G401 (cell line): ENCODE measurements at places on chromosomes 2 and 18. TPM values are rescaled to one million over a fixed set of nuclear protein-coding genes. Genes with fewer than 3 reads are reported as not detected.

The SEMA4F gene
- 8.9 and 13.9 TPM in 2 replicates for total RNA-seq

DNA sequence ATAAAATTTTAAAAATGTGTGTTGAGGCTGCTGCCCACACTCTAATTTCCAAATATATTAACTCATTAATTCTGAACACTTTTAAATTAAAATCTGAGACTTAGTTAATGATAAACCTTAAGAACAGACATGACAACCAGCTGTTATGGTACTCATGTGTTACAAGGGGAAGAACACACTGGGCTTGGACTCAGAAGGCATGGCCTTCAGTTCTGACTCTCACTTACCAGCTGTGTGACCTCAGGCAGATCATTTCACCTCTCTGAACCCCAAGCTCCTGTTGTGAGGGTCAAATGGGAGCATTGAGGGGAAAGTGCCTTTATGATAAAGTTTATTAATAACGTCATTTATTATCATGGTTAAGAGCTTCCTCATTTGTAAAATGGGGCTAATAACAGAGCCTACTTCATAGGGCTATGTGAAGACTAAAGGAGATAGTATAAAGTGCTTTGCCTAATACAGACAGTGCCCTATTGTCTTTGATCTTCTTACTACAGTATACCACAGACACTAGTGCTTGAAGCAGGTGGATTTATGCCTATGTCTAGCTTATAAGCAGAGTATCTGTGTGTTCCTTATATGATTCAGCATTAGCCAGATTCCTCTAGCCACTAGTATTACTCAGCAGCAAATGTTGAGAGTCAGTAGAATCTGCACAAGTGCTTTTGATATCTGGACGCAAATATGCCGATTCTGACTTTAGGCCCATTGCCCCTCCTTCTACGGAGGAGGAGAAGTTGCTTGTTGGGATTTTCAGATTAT is 99.6 kb downstream of the SGPP2 start:
- DNase-seq = no peak

GRCh38 chr2:140918426-140918825 is 1212.4 kb downstream of the LRP1B start:
- no peak for DNase-seq

DNA sequence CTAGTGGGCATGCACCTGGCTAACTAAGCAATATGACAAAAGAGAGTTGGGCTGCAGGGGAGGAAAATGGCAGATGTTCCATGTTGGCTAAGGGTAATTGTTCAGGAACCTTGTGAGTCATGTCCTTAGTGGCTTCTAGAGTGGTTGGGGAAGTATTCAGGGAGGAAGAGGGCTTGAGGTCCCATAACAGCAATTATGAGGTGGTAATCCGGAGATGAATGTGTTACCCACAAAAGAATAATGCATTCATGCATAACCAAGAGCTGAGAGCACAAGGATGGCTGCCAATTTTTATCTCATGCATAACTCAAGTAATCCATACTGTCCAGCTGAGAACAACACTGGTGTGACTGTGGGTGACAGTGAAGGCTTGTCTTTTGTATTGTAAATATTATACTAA is 42.9 kb downstream of the TMEFF2 start:
- no peak for DNase-seq

DNA sequence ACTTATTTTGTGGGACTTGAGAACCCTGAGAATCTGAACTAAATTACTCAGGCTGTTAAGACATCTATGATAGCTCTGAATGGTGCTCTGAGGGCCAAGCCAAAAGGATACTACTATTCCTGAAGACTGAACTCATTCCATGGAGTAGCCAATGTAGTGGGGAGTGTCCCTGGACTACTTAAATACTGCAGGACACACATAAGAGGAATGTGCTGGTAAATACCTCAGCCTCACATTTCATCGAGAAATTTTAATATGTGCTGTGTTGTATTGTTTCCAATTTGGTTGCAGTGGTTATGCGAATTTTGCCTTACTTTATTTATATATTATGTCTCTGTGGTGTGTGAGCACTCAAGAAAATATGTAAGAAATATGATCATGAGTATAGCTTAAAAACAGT is 264.4 kb upstream of the FIGN start:
- DNase-seq = no peak

DNA sequence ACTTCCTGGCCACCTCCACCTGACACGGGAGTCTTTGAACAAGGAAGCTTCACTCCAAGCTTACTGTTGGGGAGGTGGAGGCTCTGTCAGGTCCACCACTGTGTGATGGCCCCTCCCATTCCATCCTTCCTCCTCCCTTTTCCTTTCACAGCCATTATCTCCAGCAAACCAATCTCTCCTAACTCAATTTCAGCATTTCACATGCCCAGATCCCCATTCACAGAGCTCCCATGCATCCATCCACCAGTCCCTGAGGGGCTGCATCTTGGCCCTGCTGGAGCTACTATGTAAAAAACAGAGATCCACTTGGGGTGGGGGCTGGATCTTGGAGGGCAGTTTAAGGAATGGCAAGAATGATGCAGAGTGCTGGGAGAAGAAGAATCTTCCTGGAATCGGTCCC is 129.0 kb upstream of the COPS8 start:
- no peak for DNase-seq

DNA sequence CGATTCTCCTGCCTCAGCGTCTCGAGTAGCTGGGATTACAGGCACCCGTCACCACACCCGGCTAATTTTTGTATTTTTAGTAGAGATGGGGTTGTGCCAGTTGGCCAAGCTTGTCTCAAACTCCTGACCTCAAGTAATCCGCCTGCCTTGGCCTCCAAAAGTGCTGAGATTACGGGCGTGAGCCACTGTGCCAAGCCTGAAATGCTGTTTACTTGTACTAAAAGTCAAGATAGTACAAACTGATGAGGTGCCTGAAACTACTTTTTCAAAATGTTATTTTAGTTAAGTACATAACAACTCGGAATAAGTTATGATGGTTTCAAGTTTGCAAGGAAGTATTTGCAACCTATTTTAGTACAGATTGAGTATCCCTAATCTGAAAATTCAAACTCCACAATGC is 85.7 kb downstream of the CEP192 start:
- no peak for DNase-seq

- no peak for DNase-seq
Observed at GRCh38 chr2:160968183-160968582, 192.0 kb upstream of the TANK start.

DNA sequence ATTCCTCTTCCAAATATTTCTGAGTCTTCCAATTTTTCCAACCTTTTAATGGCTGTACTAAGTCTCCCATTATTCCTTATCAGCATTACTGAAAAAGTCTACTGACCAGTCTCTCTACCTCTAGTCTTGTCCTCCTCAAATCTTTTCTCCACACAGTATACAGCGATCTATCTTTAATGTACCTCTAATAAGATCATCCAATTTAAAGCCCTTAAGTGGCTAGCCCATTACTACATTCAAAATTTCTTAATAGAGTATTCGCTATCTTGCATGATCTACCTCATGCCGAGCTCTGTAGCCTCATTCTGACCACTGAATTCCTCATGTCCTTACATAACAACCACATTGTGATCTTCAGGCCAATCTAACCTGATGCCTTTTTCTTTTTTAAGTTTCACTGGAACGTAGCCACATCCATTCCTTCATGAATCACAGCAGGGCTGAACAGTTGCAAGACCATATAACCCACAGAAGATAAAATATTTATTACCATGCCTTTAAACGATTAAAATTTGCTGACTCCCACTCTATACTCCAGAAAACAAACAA is 57.9 kb downstream of the SLC66A3 start:
- DNase-seq = no peak

- DNase-seq = no peak
Observed at GRCh38 chr18:77208964-77209363, 40.7 kb upstream of the GALR1 start.

The MIB1 gene
- total RNA-seq = 36.1 and 66.7 TPM in 2 replicates
